ENCODE measurements at places on chromosomes 7 and 10.

- DNase-seq, result no peak
These were observed 35.3 kb downstream of the PNLIPRP2 start for GRCh38 chr10:116656044-116656443.

GRCh38 chr7:123535517-123535916 lies 1.1 kb upstream of the IQUB start:
- DNase-seq, result no peak

DNA sequence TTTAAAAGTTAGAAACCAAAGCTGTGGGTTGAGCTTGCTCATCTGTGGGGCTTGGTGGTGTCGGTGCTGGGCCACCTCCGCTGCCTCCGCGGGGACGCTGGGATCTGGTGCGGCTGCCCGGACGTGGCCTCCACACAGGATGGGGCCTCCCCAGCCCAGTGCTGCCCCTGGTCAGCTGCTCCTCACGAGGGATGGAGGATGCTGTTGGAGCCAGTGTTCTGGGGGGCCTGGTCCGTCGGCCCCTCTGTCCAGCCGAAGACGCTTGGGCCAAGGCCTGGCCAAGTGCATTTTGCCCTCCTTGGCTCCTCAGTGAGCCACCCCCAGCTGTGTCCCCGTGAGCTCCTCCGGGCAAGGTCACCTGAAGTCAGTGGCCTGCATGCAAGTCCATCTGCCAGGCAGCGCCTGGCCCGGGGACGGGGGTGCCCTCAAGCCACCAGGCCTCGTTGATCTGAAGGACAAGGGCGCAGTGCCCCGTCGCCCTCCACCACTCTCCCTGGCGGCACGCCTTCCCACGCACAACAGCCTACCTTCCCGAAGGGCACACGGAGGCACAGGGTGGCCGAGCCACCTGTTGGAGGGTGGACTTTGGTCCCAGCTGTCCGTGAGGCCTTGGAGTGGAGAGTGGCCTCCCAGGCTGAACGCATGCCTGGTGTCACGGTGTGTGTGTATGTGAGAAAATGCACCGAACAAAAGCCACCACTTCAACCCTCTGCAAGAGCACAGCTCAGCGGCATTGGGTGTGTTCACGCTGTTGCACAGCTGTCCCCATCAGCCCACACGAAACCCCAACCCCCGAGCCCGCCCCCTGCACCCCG lies 27.3 kb downstream of the KNDC1 start:
- DNase-seq, result no peak

DNA sequence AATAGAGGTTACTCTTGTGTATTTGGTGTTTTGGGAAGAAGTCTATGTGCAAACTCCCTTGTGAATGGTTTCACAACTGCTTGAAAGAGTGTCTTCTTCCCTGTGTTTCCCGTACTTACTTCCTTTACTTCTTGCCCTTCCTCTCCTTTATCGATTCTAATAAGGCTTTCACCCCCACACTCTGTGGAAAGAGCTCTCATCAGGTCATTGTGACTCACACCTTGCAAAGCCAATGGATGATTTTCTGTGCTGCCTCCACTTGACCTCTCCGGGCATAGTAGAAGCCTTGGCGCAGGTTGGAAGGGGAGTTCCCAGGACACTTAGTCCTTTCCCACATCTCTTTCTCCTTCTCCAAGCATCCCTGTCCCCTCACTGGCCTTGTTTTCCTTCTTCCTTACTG lies 6.2 kb upstream of the TSPAN15 start:
- no peak for DNase-seq

- no peak for DNase-seq
These were observed 44.5 kb upstream of the ACBD5 start for GRCh38 chr10:27285093-27285492.

DNA sequence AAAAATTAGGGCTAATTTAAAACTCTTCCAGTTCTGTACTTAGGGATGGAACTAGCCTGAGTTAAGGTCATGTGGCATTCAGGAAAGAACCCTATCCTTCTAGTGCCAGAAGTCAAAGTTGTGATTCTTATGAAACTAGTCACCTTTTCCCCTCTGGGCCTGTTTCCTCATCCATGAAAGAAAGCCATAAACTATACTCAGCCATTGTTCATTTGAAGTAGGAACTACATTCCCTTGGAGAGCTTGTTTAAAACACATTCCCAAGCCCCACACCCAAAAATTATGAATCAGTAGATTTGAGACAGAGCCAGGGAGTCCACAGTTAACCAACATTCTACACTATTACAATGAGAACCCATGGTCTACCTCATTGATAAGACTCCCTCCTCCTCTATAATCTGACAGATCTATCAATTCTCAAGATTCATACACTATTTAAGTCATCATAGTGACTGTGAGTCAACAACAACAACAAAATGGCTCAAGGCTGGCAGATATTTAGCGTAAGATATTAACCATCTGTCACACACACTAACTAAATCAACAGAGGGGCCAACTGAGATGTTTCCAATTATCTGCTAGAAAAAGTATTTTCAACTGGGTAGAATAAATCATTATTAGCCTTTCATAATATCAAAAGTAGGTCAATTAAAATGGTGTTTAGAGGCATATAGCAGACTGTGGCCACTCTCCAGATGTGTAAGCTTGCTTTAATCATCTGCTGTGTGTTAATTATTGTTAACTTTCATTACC lies 102.3 kb downstream of the SLC25A13 start:
- DNase-seq, result no peak

DNA sequence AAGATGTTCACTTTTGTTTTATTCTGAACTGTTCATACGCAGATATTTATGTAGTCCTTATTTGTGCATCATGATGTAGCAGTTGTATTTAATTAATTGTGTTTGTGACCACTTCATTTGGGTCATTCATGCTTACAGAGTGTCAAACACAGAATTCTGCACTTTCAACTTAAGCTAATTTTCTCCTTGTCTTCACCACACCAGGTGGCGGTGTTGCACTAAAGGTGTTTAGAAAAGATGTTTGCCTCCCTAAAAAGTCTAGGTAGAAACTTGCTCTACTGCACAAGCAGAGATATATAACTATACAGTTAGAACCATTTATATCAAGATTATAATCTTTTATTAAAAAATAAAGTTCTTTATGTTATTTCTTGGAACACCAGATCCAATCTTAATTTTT lies 1.3 kb upstream of the TAS2R38 start:
- DNase-seq, result no peak

DNA sequence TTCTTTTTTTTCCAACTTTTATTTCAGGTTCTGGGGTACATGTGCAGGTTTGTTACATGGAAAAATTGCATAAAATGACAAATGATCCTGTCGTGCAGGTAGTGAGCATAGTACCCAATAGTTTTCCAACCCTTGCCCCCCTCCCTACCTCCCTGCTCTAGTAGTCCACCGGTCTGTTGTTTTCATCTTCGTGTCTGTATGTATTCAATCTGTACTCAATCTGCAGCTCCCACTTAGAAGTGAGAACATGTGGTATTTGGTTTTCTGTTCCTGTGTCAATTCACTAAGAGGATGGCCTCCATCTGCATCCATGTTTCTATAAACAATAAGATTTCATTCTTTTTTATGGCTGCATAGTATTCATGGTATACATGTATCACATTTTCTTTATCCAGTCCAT lies 151.3 kb downstream of the C1GALT1 start:
- no peak for DNase-seq

GRCh38 chr10:130028465-130028819 lies 64.4 kb upstream of the EBF3 start:
- DNase-seq, result no peak

DNA sequence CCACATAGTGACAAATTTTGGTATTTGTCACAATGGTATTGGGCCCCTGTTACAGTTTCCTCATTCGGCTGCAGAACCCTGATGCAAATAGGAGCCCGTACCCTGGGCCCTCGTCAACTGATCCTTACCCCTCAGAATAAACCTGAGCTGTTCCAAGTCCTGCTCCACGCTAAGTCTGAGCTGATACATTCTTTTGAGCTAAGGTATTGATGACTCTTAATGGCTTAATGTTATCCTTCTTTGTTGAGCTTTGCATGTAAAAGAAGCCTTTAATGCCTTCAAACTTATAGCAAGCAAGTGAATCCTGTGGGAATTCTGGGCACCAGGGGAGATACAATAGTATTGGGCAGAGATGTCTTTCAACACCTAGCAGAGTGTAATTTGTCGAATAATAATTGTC lies 31.8 kb downstream of the GATA3 start:
- DNase-seq, result no peak

DNA sequence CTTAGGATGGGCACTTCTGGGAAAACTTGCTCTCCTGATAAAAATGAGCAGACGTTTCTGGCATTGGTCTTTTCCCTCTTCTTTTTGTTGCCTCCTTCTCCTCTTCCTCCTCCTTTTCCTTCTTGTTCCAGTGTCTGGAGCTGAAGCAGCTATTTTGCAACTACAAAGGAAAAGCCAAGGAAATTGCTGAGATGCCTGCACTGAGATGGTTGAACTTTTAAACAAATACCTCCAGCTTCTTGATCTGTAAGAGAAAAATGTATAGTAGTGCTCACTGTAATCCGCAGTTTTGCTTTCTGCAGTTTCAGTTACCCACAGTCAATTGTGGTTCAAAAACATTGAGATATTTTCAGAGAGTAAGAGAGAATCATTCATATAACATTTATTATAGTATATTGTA lies 7.5 kb upstream of the SND1 start:
- no peak for DNase-seq

- DNase-seq, result no peak
These were observed 103.1 kb downstream of the SEMA3C start for GRCh38 chr7:80815733-80816132.

GRCh38 chr10:28709001-28709710 lies 31.8 kb downstream of the BAMBI start:
- DNase-seq, result no peak

- no peak for DNase-seq
These were observed 156.8 kb downstream of the FZD1 start for GRCh38 chr7:91421018-91421417.

- DNase-seq, result peak; percentile 29
These were observed 29.6 kb downstream of the MINDY4 start for GRCh38 chr7:30800785-30801252.

DNA sequence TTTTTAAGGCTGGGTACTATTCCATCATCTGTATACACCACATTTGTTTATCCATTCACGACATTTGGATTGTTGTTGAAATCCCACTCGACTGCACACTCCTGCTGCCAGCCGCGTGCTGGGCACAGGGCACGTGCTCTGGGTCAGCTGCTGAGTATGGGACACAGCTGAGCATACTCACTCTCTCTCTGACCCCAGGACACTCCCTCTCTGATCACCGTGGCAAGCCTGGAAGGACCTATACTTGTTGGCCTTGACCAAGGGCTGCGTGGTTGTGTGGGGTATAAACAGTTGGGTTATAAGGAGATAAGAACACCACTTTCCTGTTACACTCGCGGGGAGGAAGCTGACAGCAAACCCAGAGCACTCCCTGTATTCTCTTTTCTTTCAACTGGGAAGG lies 153.0 kb upstream of the RHEB start:
- no peak for DNase-seq

DNA sequence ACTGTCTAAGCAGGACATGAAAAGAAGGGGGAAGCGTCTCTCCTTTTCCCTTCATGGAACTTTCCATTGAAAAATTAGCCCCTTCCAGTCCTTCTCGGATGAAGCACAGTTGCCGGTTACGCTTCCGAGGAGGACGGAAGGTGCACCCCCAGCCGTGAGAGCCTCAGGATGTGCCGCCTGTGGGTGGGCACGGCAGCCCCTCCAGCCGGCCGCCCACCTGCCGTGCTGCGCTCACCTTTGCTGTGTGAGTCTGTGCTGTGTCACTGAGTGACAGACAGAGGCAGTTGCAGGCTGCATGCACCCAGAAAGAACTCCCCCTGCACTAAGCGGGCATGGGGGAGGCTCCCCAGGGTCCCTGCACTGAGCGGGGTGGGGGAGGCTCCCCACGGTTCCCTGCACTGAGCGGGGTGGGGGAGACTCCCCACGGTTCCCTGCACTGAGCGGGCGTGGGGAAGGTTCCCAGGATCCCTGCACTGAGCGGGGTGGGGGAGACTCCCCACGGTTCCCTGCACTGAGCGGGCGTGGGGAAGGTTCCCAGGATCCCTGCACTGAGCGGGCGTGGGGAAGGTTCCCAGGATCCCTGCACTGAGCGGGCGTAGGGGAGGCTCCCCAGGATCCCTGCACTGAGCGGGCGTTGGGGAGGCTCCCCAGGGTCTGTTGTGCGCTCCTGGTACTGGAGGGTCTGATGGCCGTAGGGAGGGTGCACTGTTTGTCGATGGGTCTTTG lies 74.2 kb downstream of the DNAJB6 start:
- no peak for DNase-seq

- no peak for DNase-seq
These were observed 8.6 kb downstream of the VIM start for GRCh38 chr10:17236468-17237148.

- DNase-seq, result no peak
These were observed 22.2 kb downstream of the PSPH start for GRCh38 chr7:56028942-56029630.

DNA sequence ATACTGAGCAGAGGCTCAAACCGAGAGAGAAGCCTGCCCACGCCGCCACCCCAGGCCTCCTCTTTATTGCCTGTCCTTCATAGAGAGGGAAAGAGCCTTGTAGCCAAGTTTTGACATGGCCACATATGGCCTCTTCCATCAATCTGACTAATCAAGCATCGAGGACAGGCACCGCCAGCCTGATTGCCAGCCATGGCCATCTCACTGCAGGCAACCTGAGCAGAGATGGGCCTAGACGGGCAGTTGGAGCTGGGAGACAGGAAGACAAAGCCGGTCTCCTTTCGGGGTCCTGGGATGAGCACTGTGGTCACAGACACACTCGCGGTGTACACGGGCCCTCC lies 67.2 kb downstream of the EBF3 start:
- no peak for DNase-seq

- DNase-seq, result no peak
These were observed 39.0 kb downstream of the SEM1 start for GRCh38 chr7:96670338-96671289.

DNA sequence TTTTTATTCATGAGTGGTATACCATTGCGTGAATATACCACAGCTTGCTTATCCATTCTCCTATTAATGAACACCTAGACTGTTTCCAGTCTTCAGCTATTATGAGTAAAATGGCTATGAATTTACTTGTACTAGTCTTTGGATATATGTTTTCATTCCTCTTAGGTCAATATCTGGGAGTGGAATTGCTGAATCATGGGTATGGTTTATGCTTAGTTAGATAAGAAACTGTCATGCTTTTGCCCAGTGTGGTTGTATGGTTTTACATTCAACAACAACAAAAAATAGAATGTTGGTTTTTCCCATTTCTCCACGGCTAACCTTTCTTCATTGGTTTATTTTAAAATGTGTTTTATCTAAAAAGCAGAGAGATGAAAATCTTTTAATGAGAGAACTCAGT lies 308.3 kb downstream of the PHF14 start:
- DNase-seq, result no peak

All from amygdala (tissue), 56 donors.